ENCODE measurements at places on chromosomes 12 and 14.

- no peak for DNase-seq
These were observed 368.3 kb downstream of the ZFP36L1 start for GRCh38 chr14:68424443-68425172.

GRCh38 chr14:56195704-56196103 is 77.5 kb downstream of the PELI2 start:
- DNase-seq: no peak

DNA sequence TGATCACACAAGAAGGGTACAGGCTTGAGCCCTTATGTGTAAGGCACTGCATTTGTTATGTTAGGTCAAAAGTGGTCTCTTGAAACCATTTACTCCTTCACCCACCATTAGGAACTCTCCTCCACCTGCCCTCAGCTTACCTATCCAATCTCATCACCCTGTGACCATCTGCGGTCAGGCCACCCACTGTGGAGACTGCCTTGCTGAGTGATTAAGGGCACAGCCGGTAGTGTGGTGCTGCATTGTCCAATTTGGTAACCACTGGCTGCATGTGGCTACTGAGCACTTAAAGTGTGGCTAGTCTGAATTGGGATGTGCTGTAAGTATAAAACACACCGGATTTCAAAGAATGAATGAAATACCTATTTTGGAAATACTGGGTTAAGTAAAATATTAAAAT is 177.1 kb upstream of the PARP11 start:
- no peak for DNase-seq

- no peak for DNase-seq
These were observed 21.6 kb upstream of the NR4A1 start for GRCh38 chr12:52029685-52030084.

DNA sequence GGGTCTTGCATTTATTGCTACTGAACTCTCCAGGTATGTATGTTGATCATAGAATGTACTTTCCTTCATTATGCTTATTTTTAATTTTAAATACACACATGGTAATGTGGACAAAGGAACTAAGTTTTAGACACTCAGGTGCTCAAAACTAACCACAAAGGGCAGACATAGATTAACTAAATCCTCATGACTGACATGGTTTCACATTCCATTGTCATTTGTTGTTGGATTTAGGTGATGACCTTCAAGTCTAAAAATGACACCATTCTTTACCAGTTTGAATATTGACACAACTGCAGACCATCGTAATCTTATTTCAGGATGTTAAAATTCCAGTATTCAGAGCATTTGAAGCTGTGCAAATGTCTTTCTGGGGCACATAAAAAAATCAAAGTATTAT is 128.4 kb downstream of the BBS10 start:
- DNase-seq: no peak

DNA sequence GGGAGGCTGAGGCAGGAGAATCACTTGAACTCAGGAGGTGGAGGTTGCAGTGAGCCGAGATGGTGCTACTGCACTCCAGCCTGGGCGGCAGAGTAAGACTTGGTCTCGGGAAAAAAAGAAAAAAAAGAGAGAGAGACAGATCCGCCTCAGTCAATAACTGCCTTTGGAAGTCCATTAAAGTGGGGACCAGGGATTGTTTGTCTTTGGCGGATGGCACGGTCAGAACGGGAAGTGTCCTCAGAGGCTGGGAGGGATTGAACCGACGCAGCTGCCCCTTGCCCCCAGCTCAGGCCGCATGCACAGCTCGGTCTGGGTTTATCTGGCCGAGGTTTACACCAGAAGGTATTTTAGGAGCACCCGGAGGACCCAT is 54.4 kb downstream of the TESC start:
- no peak for DNase-seq

Measured in esophagus squamous epithelium (tissue), 5 donors.